ENCODE measurements at places on chromosomes 1 and 21. TPM values are rescaled to one million over a fixed set of nuclear protein-coding genes. Genes with fewer than 3 reads are reported as not detected.

- DNase-seq = no peak
These were observed 18.1 kb upstream of the IFFO2 start for GRCh38 chr1:18974606-18975005.

DNA sequence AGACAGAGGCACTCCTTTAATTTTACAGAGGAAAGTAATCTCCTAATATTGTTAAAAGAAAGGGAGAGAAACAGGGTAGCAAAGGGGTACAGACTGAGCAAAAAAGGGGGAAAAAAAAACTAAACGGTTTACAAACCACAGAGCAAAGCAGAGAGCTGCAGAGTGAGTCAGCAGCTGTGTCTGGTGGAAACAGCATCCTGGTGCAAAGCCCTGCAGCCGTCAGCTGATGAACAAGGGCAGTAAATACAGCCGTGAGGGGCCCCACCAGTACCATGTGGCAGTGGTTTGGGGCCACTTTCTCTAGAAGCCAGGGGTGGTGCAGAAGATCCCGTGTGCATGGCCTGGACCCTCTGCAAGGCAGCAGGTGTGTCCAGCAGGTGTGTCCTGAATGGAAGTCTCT lies 111.3 kb downstream of the ERG start:
- no peak for DNase-seq

DNA sequence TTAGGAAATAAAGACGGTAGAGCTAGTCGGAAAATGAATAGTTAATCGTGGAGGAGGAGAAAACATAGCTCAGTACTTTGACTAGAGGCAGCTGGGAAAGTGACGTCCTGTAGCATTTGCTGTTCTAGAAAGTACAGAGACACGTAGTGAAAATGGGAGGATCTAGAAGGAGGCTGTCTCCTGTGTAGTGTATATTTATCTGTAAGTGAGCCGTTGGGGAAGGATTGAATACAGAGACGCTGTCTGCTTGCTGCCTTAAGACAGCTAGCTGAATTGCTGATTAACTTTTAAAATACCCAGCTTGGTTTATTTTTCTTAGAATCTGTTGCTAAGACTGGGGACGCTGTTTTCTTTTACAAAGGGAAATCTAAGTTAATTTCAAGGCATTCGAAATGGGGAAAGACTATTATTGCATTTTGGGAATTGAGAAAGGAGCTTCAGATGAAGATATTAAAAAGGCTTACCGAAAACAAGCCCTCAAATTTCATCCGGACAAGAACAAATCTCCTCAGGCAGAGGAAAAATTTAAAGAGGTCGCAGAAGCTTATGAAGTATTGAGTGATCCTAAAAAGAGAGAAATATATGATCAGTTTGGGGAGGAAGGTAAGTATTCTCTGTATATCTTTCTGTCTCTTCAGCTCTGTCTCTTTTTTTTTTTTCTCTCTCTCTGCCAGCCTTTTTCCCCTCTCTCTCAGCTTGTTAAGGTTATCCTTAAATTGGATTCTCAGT lies at the start of gene DNAJB4:
TSS of gene DNAJB4 (plus strand) at position 221 of the 729 bp plus-strand sequence. CDS start at position 393, 172 bp downstream.
- peak; percentile 100 for DNase-seq

DNA sequence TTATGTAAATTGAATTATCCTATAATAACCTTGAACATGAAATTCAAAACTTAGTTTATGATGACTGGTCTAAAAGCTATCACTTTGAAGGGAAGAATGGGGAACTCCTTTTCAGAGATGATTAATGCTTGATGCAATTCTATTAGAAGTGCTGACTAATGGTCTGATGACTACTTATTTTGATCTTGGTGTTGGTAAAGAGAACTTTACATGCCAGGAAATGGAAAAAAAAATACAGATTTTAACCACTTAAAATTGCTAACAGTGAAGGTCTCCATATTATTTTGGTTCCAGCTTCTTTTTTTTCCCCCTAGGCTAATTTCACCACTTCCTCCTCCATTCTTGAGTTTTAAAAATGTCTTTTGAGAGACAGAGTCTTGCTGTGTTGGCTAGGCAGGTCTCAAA lies 22.9 kb downstream of the S1PR1 start:
- peak; percentile 64 for DNase-seq

DNA sequence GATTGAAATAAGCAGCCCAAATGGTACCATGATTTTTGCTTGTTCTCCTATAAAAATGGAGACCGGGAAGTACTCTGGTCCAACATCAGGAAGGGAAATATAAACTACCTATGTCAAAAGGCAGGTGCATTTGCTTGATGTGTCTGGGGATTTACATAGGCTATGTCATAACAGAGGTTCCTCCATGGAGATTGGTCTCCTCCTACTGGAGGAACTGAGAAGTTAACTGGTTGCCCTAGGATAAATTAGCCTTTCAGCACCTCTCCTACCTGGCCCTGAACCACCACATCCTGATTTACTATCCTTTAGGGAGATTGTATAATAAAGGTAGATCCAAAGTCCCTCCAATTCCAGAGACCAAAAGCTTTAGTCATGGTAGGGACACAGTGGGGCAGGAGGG lies 1109.3 kb upstream of the B3GALT2 start:
- DNase-seq = peak; percentile 7

Gene LORICRIN
- total RNA-seq = not detected

DNA sequence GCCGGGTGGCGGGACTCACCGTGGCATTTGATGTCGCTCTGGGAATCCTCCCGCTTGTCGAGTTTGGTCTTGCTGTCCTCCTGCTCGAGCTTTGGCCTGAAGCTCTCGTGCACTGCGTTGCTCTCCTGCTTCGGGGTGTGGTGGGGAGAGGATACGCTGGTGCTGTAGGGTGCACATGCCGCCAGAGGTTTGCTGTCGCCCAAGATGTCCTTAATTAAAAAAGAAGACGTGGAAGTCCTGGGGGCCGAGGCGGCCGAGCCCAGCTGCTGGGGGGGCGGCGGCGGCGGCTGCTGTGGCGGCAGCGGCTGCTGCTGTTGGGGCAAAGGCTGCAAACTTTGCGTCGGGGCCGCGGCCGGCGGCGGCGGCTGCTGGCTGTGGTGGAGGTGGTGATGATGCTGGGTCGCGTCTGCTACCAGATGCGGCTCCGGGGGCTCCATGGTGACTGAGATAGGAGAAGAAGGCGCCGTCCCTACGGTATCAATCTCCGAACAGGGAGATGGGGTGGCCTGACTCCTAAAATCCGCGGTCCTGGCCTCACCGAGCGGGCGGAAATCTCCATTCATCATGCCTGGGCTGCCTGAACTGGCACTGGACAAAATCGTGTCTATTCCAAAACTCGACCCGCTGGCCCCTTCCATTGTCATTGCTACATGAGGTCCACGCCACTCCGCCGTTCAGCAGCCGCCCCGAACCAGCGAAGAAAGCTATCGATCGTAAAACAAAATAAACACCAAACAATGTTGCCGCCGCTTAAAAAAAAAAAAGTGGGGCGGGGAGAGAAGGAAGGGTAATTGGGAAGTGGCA lies at the start of gene BARHL2:
TSS of gene BARHL2 (minus strand) at position 751 of the 804 bp plus-strand sequence. CDS start at position 644, 107 bp downstream.
- no peak for DNase-seq

DNA sequence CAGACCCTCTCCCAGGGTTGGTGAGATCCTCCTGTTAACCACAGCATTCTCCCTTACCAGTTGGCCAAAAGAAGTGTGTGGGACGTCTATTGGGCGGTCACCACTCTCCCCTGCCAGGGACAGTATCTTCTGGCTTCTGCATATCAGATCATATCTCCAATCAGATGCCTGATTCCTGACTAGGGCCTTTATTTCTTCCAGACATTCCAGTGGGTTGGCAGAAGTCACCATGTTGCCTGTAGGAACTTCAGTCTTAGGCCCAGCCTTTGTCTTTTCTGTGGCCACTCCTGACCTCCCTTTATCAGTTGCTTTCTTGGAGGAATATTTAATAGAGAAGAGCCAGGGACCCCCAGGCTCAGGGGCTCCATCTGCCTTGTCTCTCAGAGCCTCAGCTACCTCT lies 130.4 kb upstream of the F3 start:
- DNase-seq = no peak

- DNase-seq = peak; percentile 7
These were observed 612.9 kb downstream of the PTPRU start for GRCh38 chr1:29849038-29849750.

Gene PAQR6
- 1.2 TPM for total RNA-seq

DNA sequence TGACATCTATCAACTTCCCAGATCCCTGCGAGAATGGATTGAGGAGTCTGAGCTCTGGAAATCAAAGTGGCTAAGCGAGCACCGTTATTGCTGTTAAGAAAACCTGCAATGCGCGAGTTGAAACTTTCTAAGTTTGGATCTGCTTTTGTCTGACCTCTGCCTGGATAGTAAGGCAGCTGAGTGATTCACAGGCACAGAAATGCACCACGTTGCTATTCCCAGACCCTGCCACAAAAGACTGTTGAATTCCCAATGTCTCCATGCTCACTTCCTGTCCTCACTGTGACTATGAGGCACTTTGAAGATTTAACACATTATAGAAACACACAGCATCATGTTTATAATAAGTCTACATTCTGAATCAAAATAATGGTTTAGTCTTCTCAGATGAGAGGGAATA lies 27.1 kb upstream of the CNIH3 start:
- DNase-seq = no peak

Gene MYBPH
- total RNA-seq = 109 TPM

DNA sequence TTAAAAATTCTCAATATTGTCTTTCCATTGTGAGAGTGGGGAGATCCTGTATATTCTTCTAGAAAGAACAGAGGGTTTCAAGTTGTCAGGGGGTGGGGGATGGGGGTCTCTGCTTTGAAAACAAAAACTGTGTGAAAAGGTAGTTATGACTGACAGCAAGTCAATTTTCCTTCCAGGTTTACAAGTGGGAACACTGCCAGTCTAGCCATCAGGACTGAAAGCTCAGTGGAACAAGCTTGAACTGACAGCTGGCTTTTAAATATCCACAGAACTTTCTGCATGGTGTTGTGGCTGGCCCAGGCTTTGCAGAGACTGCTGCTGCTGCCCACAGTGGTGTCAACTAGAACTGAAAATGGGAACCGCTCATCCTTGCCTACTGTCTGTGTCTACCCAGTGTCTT lies 162.6 kb downstream of the TNR start:
- no peak for DNase-seq

Gene PTAFR
- 1.6 TPM for total RNA-seq

- no peak for DNase-seq
These were observed 44.5 kb upstream of the EDN2 start for GRCh38 chr1:41528726-41529605.

DNA sequence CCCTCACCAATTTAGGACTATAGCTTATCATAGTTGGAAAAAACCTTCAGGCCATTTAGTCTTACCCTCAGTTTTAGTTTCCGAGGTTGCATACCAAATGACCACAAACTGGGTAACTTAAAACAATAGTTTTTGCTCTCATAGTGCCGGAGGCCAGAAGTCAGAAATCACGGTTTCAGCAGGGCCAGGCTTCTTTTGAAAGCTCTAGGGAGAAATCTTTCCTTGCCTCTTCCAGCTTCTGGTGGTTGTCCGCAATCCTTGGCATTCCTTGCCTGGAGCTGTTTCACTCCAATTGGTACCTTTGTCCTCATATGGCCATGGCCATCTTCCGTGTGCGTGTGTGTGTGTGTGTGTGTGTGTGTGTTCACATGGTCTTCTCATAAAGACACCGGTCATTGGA lies 12.4 kb upstream of the PLXNA2 start:
- DNase-seq = no peak

- no peak for DNase-seq
These were observed 20.9 kb upstream of the SAMD11 start for GRCh38 chr1:902802-903201.

DNA sequence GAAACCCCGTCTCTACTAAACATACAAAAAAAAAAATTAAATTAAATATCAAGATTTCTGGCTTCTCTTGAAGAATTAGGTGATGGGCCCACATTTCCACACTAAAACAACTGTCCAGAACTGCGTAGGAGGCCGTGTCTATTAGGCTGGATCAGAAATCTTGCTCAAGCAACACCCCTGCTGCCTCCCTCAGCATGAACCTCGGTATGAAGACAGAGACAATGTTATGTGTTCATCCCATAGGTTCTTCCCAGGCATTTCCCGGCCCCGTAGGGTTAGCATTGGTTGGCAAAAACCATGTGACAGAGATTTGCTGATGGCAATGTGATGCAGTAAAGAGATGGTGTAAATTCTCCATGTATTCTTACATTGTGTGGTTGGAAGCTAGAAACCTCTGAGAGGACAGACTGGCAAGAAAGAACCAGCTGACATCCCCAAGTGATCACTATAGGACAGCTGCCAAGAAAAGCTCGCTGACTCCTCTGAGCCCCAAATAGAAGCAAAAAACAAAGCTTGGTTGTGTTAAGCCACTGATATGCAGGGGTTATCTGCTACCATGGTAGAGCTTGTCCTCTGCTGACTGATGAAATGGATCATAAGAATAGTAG lies 34.5 kb downstream of the EBNA1BP2 start:
- peak; percentile 20 for DNase-seq

- no peak for DNase-seq
These were observed 101.4 kb upstream of the OLFM3 start for GRCh38 chr1:102098081-102098480.

DNA sequence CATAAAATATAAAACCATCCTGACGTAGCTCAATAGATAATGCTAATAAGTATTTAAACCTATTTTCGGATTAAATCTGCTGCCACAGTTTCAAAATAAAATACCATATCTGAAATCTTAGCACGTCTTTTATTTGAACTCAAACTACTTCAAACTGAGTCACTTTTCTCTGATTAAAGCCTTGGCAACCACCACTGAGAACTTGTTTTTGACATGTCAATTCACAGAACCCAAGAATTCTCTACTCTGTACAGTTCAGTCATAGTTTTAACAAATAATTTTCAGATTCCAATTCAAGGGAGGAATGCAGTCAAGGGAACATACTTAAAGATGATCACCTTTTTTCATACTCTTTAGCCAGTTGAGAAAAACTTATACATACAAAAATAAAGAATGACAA lies 643.2 kb downstream of the KCNT2 start:
- peak; percentile 8 for DNase-seq

Gene AIM2
- 0.31 TPM for total RNA-seq

Gene FOXD2
- 0.22 TPM for total RNA-seq

DNA sequence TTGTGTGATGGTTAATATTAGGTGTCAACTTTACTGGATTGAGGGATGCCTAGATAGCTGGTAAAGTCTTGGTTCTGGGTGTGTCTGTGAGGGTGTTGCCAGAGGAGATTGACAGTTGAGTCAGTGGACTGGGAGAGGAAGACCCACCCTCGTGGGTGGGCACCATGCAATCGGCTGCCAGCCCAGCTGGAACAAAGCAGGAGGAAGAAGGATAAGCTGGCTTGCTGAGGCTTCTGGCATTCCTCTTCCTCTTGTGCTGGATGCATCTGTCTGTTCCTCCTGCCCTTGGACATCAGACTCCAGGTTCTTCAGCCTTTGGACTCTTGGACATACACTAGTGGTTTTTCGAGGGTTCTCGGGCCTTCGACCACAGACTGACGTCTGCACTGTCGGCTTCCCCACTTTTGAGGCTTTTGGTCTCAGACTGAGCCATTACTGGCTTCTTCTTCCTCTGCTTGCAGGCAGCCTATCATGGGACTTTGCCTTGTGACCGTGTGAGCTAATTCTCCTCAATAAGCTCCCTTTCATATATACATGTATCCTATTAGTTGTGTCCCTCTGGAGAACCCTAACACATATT lies 184.3 kb upstream of the LMO4 start:
- no peak for DNase-seq

DNA sequence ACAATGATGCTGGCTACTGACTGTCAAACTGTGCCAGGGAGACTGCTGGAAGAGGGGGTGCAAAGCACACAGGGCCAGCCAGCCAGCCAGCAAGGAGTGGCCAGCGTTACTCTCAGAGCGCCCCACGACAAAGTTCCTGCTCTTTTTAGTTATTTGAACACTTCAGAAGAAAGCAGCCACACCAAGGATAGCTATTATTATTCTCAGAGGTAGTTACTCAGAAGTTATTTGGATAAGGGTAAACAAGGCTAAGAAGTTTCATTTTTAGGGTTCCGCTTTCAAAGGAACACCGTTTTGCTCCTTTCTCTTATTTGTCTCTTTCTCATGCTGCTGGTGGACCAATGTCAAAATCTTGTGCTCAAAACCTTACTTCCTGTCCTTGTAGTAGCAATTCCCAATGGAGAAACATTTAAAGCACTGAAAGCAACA lies 59.9 kb downstream of the VANGL2 start:
- no peak for DNase-seq

All from muscle of leg (tissue), 16 donors.